T-helper 2 cell treated with Interferon-gamma antibody and Interleukin-4, amounts not matched to agents 5 μg/mL and 100 μg/mL, for 36 hours (primary cell): ENCODE measurements at places on chromosomes 11 and 22.
A peak's percentile ranks its signal among the peaks of the same experiment; 100 is the strongest.

- H3K27me3 ChIP-seq, result peaks cover 57% of the 10 kb centered on the region
- no peak overlapping the region for H3K4me3 ChIP-seq
- no peak for DNase-seq
These were observed 35.3 kb downstream of the ZNRF3 start for GRCh38 chr22:28918550-28919271.

GRCh38 chr11:111596319-111596718 lies 5.9 kb upstream of the SIK2 start:
- peaks cover 14% of the 10 kb centered on the region for H3K27me3 ChIP-seq
- no peak overlapping the region for H3K4me3 ChIP-seq
- peaks cover 8% of the 10 kb centered on the region for H3K4me1 ChIP-seq
- no peak overlapping the region for H3K27ac ChIP-seq

- no peak for DNase-seq
- H3K36me3 ChIP-seq, result no peaks in the 10 kb centered on the region
- H3K4me1 ChIP-seq, result peaks cover 3% of the 10 kb centered on the region
- peaks cover 63% of the 10 kb centered on the region for H3K27me3 ChIP-seq
- H3K27ac ChIP-seq, result no peak overlapping the region
These were observed 122.4 kb upstream of the HSD17B12 start for GRCh38 chr11:43558146-43558545.

GRCh38 chr11:107102692-107103477 lies 84.6 kb upstream of the GUCY1A2 start:
- no peak overlapping the region for H3K27ac ChIP-seq
- no peaks in the 10 kb centered on the region for H3K27me3 ChIP-seq
- H3K36me3 ChIP-seq, result no peaks in the 10 kb centered on the region

DNA sequence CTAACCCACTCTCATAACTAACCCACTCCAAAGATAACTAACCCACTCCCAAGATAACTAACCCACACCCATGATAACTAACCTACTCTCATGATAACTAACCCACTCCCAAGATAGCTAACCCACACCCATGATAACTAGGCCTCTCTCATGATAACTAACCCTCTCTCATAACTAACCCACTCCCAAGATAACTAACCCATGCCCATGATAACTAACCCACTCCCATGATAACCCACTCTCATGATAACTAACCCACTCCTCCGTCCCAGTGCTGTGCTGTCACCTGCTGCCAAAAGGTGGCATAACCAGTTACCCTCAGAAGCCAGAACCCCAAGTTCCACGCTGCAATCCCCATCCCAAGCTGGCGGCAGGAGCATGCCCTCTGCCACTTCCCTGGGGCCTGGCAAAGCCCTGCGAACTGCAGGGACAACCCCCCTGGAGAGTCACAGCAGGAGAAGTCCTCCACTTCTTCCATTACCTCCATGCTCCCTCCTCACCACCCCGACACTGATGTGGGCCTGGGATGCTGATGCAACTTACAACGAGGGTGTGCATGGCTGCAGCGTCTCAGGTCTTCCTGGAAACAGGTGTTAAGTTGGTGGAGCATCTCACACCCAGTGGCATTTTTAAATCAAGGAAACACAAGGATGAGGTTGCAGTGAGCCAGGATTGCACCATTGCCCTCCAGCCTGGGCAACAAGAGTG lies 30.8 kb upstream of the CELSR1 start:
- H3K36me3 ChIP-seq, result peaks cover 2% of the 10 kb centered on the region
- peaks cover 6% of the 10 kb centered on the region for H3K4me1 ChIP-seq
- H3K27me3 ChIP-seq, result no peaks in the 10 kb centered on the region
- no peak for DNase-seq
- peak overlapping the region; percentile 7 for H3K27ac ChIP-seq
- H3K4me3 ChIP-seq, result no peak overlapping the region

- peaks cover 18% of the 10 kb centered on the region for H3K36me3 ChIP-seq
- peak overlapping the region; percentile 89 for H3K4me3 ChIP-seq
- no peak for DNase-seq
- H3K27ac ChIP-seq, result peak overlapping the region; percentile 94
These were observed 483 bp upstream of the HYLS1 start for GRCh38 chr11:125886997-125887372.

GRCh38 chr11:94926698-94927237 lies 46.6 kb downstream of the CWC15 start:
- H3K27ac ChIP-seq, result no peak overlapping the region
- no peak for DNase-seq
- H3K4me1 ChIP-seq, result peaks cover 27% of the 10 kb centered on the region
- no peaks in the 10 kb centered on the region for H3K27me3 ChIP-seq
- peaks cover 14% of the 10 kb centered on the region for H3K36me3 ChIP-seq
